Stimulated activated CD8-positive, alpha-beta memory T cell treated with anti-CD3 and anti-CD28 coated beads, Interleukin-7, amount 100 ng/mL, for 48 hours (primary cell): ENCODE measurements at places on chromosomes 7 and 10.

DNA sequence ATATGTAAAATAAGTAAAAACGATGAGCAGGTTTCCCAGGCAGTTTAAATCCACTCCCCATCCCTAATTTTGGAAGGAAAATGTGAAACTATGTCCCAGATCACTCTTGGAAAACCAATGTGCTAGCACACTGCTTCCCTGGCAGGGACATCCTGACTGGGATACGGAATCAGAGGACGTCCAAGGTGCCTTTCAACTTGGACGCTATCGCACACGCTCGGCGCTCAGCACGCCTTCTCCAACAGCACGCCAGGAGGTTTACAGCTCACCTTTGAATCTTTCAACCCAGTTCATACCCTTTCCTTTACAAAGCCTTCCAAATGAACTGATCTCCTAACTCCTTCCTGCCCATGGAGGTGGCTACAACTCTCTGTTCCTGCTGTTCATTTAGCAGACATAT is 47.1 kb downstream of the BEND7 start:
- no peak for DNase-seq

GRCh38 chr7:93245525-93246432 is 13.6 kb downstream of the VPS50 start:
- DNase-seq, result no peak

- DNase-seq, result no peak
Observed at GRCh38 chr7:7803715-7804178, 85.3 kb upstream of the RPA3 start.

GRCh38 chr7:69782917-69783684 is 184.8 kb downstream of the AUTS2 start:
- DNase-seq, result no peak

- DNase-seq, result no peak
Observed at GRCh38 chr7:72292118-72292517, 120.0 kb downstream of the CALN1 start.

DNA sequence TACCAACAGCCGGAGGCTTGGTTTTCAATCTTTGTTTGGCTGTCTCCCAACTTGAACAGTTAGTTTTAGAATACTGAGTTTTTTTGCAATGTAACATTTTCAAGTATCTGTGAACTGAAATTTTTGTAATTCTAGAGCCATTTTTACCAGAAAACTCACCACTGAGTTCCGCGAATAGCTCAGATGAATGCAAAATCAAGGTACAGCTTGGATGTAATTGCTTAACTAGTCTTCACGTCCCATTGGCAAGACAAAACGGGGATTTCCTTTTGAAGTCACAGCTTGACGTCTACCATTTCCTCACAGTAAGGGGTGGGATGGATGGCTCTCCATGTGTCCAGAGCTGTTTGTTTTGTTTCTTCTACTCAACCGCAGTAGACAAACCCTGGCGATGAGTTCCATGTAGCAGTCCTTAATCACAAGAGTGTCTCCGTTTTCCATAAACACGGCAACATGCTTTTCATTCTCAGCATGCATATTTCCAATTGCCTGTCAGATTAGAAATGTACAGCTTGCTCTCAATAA is 55.8 kb upstream of the FGFR2 start:
- no peak for DNase-seq

DNA sequence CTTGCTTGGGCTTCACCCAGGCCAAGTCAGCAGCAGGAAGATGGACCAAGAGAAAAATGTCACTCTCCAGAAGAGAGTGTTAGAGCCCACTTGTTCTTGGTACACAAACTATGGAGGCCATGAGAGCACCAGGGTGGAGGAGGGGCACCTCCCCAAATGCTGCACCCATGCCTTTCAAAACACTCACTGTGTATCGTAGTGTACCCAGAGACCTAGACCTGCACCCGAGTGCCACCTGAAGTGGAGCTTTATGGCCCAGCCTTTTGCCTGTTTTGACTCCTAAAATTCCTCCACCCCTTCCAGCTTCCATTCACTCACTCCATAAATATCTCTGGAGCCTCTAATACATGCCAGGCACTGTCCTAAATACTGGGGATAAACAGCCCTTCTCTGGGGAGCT is 5.0 kb downstream of the SFTPD start:
- no peak for DNase-seq

GRCh38 chr10:5047912-5048628 is 44.4 kb upstream of the AKR1C2 start:
- no peak for DNase-seq

GRCh38 chr10:66941491-66941890 is 15.7 kb downstream of the LRRTM3 start:
- no peak for DNase-seq

DNA sequence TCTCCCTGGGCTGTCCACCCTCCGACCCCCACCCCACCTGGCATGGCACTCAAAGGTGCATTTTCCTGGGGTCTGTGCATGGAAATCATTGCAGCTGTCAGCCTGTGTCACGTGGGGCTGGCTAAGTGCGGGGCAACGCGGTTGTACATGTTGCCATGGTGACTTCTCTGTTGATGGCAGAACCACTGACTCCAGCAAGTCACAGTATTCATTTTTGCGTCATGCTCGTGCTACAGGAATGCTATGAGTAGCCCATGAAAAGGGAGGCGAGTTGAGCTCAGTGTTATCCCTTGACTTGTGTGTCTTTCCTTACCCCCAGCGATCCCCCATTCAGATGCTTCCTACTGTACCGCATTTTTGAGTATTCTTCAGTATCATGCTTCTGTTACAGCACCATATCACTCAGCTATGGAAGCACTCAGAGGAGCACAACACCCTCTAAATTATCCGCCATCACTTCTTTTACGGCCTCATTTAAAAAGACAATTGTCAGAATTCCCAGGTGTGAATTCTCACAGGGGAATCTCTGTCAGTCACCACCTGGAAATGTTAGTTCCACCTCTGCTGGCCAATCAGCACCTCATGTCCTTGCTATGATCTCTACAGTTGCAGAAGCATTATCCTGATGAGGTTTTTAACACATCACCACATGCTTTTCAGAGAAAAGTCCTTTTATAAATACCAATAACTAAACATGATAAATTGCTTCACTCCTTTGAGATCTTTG is 194.4 kb upstream of the C7orf33 start:
- DNase-seq, result no peak

DNA sequence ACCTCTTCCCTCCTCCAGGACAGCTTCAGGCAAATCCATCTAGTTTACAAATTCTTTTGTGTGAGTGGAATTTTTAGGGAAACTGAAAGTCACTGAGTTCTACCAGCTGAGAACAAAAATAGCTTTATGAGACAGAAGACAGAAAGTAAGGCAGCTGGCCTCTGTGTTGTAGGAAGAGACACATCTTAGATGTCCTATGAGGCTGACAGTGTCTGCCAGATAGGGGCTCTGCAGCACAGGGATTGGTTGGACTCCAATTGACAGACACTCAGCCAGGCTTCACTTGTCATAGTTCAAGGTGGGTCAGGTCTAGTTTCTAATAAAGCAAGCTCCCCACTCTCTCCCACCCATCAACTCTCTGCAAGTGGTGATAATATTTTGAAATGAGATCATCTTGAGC is 574.9 kb downstream of the CCSER2 start:
- DNase-seq, result no peak

DNA sequence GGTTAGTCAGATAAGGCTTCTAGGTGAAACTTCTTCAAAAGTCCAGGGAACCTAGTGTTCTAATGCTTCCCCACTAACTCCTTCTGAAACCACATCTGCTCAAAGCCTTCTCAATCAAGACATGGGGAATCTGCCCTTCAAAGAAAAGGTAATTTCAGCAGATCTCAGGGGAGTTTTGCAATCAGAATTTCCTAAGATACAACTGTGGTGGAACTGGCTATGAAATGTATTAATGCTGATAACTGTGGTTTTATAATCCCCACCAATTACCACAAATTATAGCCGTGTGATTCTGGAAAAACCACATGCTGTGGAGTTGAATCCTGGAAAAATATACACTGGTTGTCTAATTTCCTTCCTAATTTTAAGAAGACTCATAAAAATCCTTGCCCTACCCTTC is 233.8 kb downstream of the SORCS1 start:
- DNase-seq, result no peak

DNA sequence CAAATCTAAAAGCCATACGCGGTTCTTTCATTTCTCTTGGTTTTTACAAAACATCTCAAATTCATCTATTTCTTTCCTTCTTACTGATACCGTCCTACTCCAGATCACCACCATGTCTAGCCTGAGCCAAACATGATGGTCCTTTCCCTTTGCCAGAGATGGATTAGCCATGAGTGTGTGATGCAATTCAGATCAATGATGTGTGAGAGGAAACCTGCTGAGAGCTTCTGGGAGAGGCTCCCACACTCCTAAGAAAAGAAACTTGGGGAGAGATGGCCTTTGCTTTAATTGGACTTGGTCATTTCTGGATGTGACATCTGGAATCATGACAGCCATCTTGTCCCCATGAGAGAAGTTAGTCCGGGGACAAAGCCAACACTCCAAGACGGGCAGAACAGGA is 367.2 kb downstream of the FGFR2 start:
- DNase-seq, result no peak

- no peak for DNase-seq
Observed at GRCh38 chr7:98075801-98076200, 30.9 kb upstream of the LMTK2 start.

DNA sequence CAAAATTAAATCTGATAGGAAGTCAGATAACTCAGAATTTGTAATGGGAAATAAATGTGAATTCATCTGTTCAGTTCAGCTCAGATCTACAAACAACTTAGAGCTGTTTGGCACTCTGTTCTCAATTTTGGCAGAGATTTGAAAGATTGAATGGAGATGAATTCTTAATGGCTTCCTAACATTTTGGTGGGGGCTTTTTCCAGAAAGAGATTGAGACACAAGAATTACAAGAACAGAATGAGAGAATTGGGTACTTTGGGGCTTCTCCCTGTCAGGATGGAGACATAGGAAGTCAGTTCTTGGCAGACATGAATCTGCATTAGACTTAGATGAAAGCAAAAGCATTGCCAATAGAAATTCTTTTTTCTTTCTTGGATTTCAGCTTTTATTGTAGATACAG is 39.0 kb upstream of the PTPRZ1 start:
- no peak for DNase-seq

DNA sequence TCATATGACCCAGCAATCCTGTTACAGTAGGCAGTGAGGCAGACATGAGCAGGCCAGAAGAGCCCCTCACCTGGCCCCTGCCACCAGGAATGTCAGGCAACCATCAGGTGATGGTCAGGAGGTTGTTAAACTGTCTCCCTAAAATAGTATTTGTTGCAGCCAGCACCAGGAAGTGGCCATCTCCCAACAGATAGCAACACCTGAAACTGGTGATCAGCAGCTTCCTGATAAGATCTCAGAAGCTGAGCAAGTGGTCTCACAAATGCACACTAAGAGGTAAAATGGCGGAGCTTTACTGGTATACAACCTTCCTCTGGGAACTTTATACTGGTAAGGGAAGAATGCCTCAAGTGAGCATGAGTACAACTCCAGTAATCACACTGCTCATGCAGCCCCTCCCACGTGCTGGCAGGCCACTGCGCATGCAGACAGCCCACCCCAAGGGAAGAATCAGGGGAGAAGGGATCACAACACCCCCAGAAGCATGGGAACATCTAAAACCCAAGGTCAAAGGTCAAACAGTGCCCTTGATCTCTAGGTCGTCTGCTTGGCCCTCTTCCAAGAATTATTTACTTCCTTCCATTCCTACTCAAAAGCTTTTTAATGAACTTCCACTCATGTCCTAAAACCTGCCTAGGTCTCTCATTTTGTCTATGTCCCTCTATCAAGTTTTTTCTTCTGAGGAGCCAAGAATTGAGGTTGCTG is 133.5 kb downstream of the DOCK4 start:
- no peak for DNase-seq

GRCh38 chr10:118940386-118940785 is 89.1 kb upstream of the NANOS1 start:
- DNase-seq, result no peak
